ENCODE measurements at places on chromosomes 4 and X. TPM values are rescaled to one million over a fixed set of nuclear protein-coding genes. Genes with fewer than 3 reads are reported as not detected.
A peak's percentile ranks its signal among the peaks of the same experiment; 100 is the strongest.

The SPATA4 gene
- 1.7 TPM for polyA plus RNA-seq

The RASL11B gene
- 46.9 TPM for polyA plus RNA-seq

DNA sequence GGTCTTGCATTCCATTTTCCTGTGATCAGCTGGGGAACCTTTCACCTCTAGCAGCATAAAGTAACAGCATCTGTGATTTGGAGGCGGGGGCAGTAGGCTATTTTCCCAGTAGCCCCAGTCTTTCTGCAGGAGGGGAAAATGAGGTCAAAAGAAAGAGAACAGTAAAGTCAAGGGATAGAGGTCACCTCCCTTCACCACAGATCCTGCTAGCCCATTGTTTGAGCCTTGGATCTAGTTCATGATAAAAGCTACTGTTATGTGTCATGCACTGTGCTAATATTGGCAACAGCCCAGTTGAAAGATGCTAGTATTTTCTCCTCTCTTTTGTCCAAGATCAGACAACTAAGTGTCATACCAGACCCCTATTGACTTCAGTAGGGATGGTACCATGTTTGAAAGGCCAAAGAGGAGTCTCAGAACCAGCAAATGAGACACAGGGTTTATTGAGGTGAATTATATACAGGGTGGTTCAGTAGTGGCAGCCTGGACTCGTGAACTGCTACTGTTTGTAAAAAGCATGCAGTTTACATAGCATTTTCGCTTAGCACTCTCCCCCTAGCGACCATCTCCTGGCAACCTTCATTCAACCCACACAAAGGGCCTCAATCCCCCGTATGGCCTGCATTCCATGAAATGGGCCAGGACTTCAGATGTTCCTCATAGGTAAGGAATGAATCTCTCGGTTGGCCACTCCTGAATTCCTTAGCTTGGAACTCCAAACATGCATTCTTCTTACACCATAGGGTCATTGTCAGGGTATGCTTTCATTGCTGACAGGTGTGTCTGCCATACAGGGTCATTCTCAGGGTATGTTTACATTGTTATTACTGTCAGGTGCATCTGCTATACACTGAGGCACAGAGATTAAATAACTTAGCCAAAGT, 170.0 kb upstream of the FRMPD4 start:
- no peak for DNase-seq

GRCh38 chr4:78370631-78371372, 180.8 kb upstream of the ANXA3 start:
- DNase-seq: peak; percentile 14

DNA sequence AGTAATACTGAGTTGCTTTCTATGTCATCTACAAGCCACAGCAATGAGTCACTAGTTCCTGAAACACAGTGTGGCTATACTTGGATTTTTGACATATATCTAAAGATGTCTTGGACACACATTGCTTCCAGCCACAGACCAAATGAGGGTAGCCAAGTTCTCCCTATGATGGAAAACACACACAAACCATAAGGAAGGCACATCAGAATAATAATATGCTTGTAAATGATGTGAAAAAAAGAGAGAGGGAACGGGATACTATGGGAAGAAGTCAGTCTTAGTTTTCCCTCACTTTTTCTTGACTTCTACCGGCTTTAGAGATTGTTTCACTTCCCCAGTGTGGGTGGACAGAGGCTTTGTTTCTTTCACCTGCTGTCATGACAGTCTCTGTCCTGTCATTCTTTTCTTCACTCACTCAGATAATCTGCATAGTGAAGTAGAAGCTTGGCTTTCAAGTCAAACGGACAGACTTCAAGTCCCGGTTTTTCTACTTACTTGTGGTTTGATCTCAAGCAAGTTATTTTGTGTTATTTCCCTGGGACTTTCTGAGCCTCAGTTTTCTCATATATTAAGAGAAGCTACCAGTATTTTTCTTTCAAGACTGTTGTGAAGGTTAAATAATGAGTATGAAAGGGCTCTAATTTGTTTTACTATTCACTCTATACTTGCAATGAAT, 34.7 kb downstream of the P2RY10 start:
- no peak for DNase-seq

Data from right renal pelvis (tissue), 4 donors.